Stimulated activated naive CD8-positive, alpha-beta T cell treated with anti-CD3 and anti-CD28 coated beads, Interleukin-15, Interleukin-2, amounts not matched to agents 100 U/mL and 50 U/mL, for 24 hours (primary cell): ENCODE measurements at places on chromosomes 4 and X.
A peak's percentile ranks its signal among the peaks of the same experiment; 100 is the strongest.

- peak; percentile 35 for DNase-seq
These were observed 6.8 kb upstream of the VSIG4 start for GRCh38 chrX:66046612-66047235.

GRCh38 chr4:181877329-181877848, 365.8 kb upstream of the TENM3 start:
- no peak for DNase-seq

- no peak for DNase-seq
These were observed 256.2 kb downstream of the TRAM1L1 start for GRCh38 chr4:116829187-116829586.

DNA sequence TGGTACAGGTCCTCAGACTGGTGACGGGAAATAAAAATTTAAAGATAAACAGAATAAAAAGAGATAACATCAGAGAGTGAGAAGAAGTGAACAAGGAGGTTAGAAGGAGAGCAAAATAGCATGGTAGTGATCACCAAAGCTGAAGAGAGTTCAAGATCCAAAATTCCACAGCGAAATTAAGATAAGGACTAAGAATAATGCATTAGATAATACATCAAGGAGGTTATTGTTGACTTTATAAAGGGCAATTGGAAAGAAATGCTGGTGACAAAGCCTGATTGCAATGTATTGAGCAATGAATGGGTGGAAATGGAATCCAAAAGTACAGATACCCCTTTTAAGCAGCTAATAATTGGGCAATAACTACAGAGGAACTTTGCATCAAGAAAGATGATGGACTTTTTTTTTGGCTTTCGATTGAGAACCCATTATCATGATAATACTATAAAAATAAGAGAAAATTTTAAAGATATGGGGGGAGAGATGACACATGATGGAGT, 101.6 kb upstream of the MAP9 start:
- no peak for DNase-seq

DNA sequence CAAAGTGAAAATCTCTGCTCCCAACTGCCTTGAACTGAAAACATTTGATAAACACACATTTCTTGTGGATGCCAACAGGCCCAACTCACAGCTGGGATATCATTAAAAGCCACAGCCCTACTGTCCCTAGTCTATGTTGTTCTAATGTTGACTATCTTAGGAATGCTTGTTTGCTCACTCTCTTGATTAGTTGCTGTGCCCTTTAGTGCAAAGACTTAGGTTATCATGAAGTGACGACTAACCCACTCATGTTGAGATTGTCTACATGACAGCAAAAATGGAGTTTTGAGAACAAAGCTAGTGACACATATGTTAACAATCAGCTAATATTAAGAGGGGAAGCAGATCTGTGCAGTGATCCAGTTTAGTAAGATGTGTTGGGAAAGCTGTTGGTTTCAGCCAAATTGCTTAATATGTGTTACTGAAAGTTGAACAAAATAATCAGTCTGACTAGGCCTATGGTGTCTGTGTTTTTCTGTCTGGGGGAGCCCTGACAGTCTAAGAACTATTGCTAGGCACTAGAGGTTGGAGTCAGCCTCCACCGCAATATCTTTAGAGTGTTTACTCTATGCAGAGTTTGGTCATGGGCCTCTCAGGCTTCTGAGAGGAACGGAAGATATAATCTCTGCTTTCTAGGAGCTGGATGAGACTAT, 125.5 kb downstream of the ATG4A start:
- no peak for DNase-seq

DNA sequence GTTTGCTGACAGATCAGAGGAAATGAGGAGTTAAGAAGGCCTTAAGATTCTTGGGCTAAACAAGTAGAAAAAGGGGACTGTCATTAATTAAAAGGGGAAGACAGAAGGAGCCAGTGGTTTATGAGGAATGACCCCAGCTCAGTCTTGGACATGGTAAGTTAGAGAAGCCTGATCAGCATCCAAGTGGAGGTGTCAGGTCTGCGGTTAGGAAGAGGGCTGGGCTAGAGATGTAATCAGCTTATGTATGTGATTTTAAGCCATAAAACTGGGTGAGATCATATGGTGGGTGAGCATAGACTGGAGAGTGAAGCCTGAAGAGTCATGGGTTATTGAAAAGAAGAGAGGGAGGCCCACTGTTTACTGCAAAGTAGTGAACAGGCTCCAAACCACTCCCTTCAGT, 246.1 kb downstream of the NR3C2 start:
- DNase-seq = no peak
